ENCODE measurements at places on chromosomes 1 and 21.

DNA sequence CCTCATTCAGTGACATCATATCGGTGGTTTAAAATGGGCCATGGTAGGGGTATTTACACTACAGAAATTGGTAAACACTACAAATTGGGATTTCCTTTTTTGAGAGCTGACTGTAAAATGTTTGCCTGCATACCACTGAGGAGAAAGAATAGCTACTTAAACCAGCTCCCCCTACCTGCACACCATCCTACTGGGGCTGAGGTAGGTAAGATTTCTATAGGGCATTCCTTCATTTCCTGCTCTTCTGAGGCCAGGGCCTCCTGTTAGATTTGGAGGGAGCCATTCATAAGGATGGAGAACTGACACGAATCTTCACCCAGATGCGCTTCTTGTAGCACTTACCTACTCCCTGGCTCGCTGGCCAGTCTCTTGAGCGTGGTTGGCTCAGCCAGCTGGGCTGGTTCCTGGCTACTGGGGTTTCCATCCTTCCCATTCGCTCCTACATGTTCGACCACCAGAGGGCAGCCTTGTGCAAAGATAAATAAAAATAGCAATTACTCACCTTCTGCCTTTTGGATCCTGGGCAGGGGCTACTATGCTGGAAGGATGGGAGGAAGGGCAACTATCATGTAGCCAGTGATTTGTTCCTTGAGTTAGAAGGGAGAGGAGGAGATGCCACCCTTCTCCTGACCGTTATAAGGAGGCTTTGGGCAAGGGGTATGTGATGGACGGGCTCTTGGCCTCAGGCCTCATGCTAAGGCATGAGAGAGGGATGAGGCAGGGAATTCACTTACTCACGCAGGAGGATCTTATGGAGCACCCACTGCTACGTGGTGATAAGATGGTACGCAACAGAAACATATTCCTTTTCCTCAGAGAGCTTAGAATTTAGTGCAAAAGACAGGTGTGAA lies 10.7 kb downstream of the OPTC start:
- peak; percentile 23 for DNase-seq

GRCh38 chr1:25255706-25256577 lies 8.7 kb upstream of the RSRP1 start:
- no peak for DNase-seq

GRCh38 chr1:6281511-6282402 lies 20.9 kb upstream of the GPR153 start:
- DNase-seq = no peak

GRCh38 chr1:162327788-162328165 lies 48.9 kb downstream of the SPATA46 start:
- DNase-seq = no peak

DNA sequence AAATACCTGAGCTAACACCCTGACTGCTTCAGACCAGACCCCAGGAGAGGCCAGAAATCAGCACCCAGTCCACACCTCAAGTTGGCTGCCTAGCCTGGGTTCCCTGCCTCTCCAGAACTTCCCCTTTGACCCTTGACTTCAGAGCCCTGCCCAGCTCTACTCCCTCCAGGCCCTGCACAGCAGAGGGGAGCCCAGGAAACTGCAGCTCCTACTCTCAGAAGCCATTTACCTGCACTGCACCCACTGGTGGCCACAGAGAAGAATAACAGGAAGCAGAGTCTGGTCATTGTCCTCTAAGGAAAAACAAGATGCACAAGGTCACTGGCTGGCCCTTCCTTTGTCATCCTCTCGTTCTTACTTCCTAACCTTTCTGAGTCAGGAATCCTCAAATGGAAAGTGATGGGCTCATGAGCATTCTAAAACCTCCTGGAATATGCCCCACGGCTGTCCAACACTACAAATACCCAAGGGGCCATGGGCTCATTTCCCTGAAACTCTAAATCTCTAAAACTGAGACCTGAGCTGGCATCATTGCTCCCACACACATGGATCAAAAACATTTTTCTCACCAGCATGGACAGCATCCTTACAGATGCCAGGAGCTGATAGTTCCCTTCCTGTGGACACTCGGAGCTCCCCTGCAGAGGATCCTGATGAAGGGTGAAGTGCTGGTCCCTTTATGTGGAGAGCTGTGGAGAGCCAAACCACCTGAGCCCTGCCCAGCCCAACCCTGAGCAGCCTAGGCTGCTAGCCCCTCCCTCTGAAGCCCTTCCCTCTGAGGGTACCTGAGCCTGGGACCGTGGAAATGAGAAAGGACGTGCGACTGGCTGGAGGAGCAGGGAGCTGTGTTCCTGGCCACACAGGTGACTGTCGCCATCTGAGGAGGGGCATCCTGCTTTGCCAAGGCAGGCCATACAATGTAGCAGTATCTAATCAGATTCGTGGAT lies at the start of gene ITLN2:
ITLN2 (minus strand) TSS at position 652 of the 947 bp plus-strand sequence; CDS start at position 584, 68 bp downstream.
- no peak for DNase-seq

GRCh38 chr1:203778789-203779188 lies 13.8 kb downstream of the LAX1 start:
- DNase-seq = no peak

DNA sequence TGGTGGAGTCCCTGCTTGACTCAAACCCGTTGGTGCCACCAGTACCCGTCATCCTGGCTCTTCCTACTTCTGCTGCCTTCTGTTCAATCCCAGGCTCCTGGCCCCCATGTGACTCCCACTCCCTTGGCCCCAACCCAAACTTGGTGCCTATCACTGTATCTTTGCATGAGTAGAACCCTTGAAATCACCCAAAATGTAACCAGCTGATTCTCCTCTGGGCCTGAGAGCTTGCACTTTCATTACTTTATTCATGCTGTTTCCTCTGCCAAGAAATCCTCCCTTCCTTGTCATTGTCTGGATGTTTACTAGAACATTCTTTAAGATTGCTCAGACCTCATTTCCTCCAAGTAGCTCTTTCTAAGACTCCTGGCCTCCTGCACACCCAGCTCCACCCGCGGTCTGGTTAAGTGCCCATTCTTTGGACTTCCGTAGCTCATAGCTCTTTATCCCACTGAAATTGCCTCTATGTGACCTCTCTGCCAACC lies 15.7 kb downstream of the PTAFR start:
- DNase-seq = no peak

GRCh38 chr1:212518188-212519054 lies 85.7 kb downstream of the NENF start:
- no peak for DNase-seq

Data from esophagus squamous epithelium (tissue), 5 donors.